ENCODE measurements at places on chromosomes 12 and 14.

DNA sequence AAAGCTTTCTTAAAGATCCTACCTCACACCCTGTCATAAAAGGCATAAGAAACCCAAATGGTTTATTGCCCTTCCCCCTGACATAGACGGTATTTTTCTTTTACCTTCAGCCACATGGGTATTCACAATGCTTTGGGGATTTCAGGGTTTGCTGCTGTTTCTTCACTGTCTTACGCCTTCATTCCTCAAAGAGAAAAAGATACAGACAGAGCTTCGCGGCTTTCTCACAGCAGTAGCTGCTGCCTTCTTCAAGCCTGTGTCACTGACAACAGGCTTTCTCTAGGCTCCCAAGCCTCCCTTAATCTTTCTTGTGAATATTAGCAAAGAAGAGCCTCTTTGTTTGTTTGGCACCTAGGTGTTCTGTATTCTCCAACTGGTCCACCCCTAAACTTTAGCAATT lies 197.4 kb upstream of the ARID2 start:
- no peak for DNase-seq

DNA sequence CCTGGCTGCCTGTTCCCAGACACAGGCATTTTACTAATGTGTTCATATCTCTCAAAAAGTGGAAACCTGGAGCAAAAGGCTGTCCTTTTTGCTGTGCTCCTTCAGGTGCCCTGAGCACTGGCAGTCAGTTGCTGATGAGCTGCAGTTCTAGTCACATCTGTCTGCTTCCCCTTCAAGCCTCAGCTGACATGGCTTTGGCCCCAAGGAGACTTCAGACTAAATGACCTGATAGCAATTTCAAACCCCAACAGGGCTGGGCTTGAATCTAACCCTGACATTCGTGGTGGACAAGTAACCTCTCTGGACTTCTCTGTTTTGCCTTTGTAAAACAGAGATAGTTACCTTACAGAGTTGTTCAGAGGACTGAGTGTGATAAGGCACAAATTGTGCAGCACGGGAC lies 5.7 kb downstream of the SERPINA9 start:
- no peak for DNase-seq

GRCh38 chr12:104475271-104475670 lies 18.5 kb downstream of the CHST11 start:
- no peak for DNase-seq

GRCh38 chr14:96108061-96108795 lies 69.1 kb downstream of the C14orf132 start:
- DNase-seq = no peak

Data from nephron progenitor cell (in vitro differentiated cells).